ENCODE measurements at places on chromosomes 7 and 10.

- no peak for DNase-seq
Observed at GRCh38 chr10:118590334-118590733, 5.1 kb downstream of the PRLHR start.

- no peak for DNase-seq
Observed at GRCh38 chr7:106916679-106917078, 51.6 kb downstream of the PIK3CG start.

- DNase-seq = no peak
Observed at GRCh38 chr10:127344346-127344745, 148.0 kb upstream of the INSYN2A start.

DNA sequence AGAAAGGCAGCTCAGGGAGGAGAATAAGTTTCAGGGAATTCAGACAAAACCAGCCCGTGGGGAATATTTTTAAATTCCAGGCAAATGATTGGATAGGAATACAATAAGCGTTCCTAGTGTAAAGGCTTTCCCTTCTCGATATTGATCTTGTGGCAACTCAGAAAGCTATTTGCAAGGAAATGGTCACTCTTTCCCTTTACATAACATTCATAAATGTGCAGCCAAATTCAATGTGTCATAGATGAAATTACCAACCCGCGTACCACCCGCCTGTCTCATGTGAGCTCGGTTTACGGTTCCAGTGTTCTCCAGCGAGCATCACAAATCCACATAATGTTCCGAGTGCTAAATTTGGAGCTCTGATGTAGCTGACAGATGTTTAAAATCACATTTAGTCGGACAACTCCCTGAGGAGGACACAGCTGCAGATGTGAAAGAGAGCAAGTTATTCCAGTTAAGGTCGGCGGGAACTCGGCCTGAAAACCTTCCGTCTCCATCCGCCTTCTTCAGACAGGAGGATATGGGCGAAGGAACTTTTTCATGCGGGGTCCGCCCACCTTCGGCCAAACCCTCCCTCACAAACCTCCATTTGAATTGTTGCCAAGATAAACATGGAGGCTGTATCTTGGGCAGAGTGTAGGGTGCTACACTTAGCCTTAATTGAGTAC is 327.0 kb downstream of the RNLS start:
- no peak for DNase-seq

DNA sequence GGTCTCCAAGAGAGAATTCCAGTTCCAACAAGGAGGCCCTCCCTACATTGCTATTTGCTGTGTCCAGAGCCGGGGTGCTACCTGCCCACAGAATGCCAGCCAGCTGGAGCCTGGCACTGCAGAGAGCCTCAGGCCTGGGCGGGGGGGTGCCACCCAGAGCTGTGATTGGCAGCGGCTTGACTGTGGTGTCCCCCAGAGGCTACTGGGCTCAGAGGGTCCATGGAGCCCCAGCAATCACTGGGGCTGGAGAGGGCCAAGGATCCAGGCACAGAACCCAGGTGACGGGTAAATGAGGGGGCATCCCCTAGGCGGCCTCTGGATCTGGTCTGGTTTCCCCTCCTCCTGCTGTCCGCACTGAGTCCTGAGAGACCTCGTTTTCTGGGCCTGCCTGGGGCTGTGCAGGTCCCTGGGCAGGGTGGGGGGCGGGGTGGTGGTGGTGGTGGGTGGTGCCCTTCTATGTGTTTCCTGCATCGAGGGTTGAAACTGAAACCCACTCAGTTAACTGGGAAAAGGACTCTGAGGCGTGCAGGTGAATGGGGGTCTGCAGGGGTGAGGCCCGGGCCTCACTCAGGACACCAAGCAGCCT is 12.6 kb downstream of the DPYSL4 start:
- no peak for DNase-seq

DNA sequence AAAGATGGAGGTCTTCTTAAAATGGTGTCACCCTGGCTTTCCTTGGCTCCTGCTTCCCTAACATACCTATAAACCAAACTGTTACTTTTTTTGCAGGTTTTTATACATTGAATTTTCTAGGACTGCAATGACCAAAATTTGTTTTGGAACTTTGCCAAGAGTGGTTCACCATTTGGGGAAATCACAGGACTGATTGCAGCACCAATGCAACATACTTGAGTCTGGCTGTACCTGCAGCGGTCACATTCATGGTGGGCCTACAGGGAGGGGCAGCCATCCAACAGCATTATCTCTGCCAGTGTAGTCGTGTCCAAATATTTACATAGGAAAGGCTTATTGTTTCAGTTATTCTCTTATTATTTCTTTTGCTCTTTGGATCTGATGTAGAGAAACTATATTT is 69.0 kb downstream of the HACD1 start:
- DNase-seq = no peak

All from GM03348 (cell line).